ENCODE measurements at places on chromosomes 2 and 18. TPM values are rescaled to one million over a fixed set of nuclear protein-coding genes. Genes with fewer than 3 reads are reported as not detected.

DNA sequence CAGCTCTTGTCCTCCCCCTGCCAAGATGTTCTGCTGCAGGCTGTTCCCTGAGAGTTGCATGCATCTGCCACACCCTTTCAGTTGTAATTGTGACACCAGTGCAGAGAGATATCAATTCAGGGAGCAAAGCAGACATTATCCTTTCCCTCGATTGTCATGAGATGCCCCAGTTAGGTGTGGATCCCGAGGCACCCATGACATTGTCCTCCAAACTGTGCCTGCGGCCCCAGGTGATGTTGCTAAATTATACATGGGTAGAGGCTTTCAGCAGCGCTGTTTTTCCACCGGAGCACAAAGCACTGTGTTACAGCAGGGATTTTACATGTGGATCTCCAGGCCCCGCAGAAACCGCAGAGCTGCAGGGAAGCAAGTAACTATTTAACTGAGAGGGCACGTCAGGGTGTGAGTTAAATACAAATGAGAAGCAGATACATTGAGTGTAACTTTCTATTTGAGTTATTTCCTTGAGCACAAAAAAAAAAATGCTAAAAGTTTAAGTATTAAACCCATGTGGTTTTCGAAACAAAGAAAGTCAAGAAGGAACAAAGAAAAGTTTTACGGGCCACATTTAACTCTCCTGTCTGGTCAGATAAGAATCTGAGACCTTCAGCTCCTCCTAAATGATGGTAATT lies 90.3 kb upstream of the BCL2L11 start:
- DNase-seq = no peak

The DSC1 gene
- total RNA-seq = not detected

GRCh38 chr18:56217406-56217805 lies 421.0 kb downstream of the TXNL1 start:
- no peak for DNase-seq

- DNase-seq = no peak
These were observed 244.9 kb downstream of the KLHL29 start for GRCh38 chr2:23629772-23630480.

The UCN gene
- 9.5 TPM for total RNA-seq

The DSC3 gene
- 60.8 TPM for total RNA-seq

GRCh38 chr2:72276876-72277275 lies 129.2 kb upstream of the CYP26B1 start:
- DNase-seq = no peak

The GRHL1 gene
- total RNA-seq = 2.0 TPM

DNA sequence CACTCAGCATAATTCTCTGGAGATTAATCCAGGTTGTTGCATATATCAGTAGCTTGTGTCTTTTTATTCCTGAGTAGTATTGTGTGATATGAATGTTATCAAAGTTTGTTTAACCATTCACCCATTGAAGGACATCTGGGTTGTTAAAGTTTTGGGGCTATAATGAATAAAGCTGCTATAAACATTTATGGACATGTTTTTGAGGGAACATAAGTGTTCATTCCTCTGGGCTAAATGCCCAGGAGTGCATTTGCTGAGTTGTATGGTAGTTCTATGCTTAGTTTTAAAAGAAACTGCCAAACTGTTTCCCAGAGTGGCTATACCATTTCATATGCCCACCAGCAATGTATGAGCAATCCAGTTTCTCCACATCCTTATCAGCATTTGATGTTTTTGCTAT lies 21.8 kb upstream of the KCNJ13 start:
- DNase-seq = no peak

- peak; percentile 67 for DNase-seq
These were observed 33.6 kb upstream of the PTMA start for GRCh38 chr2:231674587-231675338.

- no peak for DNase-seq
These were observed 3.1 kb downstream of the PSMD1 start for GRCh38 chr2:231059756-231060155.

The LOXHD1 gene
- total RNA-seq = not detected

GRCh38 chr2:112151271-112151670 lies 13.1 kb downstream of the FBLN7 start:
- DNase-seq = no peak

Data from MCF 10A (cell line).